ENCODE measurements at places on chromosomes 6 and 20.

DNA sequence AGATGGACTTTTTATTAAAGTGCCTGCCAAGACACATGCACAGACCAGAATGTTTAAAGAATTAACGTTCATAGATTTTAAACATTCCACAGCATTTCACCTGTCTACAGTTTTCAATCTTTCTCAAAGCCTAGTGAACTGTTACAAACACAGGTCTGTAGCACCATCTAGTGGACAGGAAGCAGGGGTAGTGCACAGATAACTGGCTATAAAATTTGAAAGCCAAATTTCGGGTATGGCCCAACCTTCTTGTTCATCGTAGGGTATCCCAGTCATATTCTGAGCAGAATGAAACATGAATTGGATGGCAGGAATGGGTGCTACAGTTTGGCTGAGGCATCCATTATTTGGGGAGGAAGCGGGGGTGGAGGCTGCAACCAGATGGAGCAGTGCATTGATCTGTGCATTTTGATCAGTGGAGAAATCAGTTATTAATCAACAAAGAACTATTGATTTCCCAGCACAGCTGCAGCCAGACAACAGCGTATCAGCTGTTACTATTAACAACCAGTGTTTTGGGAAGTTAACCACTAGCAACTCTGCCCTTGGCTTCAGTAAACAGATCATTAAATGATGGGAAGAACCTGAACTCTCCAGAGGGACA lies 56.1 kb upstream of the B3GAT2 start:
- peak; percentile 41 for DNase-seq

DNA sequence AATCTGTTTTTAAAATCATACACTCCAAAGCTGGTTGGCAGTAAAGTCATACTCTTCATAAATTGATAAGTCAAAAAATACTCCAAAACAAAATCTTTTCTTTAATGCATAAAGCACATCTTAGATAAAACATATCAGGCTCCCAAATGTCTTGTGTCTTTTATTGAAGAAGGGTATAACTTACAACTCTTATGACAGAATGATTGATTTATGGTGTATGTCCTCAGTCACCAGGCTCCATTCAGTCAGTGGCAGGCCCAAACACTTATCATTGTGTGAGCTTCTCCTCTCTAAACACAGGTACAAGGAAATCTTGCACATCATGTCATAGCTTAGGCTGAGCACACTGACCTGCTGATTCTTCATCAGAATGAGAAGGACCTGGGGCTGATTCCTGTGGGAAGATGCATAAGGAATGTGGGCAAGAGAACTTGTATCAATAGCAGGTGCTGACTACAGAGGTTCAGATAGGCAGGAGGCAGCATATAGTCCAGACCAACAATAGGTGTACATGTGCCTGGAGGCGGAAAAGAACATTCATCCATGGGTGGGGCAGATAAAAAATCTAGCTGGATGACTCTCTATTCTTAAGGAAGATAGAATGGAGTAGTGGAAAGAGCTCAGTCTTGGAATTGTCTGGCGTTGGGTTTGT lies 1.9 kb downstream of the CALHM5 start:
- no peak for DNase-seq

DNA sequence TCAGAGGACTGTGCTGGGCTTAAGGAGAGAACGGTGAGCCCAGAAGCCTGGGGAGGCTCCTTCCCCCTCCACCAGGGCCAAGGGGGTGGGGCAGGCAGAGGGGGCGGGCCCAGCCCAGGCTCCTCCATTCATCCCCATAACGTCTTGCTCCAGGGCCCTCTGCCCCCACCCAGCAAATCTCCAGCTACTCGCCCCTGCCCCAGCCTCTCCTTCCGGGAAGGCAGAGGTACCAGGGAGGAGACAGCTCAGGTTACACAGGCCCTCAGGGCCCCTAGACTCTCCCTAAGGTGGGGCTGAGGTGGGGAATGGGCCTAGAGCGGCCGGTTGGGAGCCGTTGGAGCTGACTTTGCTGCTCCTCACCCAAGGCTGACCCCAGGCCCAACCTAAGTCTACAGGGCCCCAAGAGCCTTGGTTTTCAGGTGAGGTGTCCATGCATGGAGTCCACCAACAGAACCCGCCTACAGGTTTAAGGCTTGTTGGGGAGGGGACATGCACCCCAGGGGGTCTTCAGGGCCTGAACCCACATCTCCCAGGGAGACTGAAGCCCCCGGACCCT lies 1.2 kb downstream of the LAMA5 start:
- DNase-seq: no peak

GRCh38 chr20:3900187-3900604 lies 11.0 kb downstream of the PANK2 start:
- DNase-seq: no peak

DNA sequence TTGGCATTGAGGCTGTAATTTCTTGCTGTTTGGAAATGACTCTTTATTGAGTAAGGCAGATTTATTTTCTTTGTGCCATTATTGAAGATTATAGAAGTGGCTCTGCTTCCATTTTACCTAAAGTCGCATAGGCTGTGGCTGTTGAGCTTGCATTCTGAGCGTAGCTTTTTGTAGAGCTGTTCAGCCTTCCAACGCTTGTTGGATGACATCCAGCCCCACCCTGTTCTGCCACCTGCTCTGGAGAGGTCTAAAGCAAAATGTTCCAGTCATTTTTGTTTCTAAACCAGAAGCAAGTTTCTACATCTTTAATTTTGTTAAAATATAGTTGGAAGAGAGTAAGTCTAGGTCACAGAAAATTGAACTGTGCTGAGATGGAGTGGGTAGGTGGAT lies 24.4 kb downstream of the UST start:
- DNase-seq: no peak

GRCh38 chr6:23454080-23454976 lies 671.7 kb upstream of the NRSN1 start:
- DNase-seq: no peak

DNA sequence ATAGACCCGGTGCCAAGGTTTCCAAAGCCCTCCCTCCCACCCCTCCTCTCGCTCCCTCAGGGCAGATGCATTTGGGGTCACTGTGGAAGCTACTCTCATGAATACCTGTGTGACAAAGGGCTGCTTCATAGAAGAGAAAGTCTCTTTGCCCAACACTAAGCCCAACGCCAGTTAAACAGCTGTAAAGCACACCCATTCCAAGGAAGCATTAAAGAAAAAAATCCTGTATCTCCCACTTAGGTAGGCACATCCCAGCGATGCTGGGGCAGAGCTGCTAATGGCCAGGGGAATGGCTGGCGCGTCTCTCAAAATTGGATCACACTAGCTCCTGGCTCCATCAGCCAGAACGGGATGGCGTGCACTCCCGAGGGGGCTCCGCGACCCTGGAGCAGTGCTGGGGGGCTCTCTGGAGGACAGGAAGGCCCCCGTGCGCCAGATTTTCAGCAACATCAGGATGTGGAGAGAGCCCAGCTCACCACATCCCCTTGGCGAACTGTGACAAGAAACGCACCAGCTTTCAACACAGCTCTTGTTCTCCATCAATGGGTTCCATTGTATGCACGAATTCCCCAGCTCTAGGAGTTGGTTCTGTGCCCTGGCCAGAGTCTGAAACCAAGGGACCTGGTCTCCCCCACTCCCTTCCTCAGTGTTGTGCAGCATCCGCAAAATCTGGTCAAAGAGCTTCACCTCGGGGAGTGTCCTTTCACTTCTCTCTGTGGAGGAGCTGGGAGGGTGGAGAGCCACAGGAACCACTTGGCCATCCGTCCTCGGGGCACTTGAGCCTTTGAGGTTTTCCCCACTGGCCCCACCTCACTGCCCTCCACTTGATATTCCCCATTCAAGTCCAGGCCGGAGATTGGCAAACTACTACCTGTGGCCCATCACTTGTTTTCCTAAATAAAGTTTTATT lies 74.1 kb downstream of the TFAP2C start:
- DNase-seq: peak; percentile 14

DNA sequence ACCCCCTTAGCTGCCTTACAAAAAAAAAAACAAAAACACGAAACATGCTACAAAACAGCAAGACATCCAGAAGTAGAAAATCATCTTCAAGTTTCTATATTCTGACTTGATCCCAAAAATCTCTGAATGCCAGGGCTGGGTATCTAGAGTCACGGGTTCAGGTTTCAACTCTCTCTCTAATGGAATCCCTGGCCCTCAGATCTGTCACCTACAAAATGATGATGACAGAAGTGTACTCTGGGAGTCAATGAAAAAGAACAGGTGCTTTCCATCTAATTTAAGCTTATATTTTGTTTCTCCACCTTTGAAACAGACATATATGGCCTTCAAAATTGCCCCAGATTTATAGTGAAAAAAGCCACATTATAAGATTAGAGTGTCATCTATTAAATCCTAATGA lies 18.3 kb downstream of the RTN4IP1 start:
- no peak for DNase-seq

DNA sequence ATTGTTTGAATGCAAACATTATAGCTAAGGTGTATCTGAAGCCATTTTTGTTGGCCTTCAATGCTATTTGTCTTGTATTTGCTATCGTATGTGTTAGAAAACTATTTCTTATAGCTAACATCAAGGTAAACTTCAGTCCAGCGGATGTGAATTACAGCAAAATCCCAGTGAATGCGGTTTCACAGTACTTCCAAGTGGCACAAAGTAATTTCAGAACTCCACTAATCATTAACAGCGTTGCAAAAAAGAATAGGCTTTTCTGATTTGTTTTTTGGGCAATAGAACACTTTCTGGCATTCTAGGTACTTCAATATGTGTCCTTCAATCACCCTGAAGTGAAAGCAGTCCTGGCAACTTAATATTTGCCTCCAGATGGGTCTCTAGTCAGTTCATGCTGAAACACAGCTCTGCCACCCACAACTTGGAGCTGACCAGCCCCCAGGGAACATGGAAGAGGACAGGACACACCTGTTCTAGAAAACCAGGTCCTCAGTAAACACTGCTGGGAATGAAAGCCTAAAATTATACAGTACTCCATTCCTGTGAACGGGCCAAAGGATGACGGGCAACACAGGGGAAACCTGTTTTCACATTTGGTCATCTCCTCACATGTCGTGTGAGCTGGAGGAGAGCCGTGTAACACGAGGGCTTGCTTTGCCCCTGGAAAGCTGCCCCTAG lies 9.7 kb upstream of the MRPS10 start:
- no peak for DNase-seq

- no peak for DNase-seq
Observed at GRCh38 chr6:95847061-95847460, 168.7 kb upstream of the FUT9 start.

DNA sequence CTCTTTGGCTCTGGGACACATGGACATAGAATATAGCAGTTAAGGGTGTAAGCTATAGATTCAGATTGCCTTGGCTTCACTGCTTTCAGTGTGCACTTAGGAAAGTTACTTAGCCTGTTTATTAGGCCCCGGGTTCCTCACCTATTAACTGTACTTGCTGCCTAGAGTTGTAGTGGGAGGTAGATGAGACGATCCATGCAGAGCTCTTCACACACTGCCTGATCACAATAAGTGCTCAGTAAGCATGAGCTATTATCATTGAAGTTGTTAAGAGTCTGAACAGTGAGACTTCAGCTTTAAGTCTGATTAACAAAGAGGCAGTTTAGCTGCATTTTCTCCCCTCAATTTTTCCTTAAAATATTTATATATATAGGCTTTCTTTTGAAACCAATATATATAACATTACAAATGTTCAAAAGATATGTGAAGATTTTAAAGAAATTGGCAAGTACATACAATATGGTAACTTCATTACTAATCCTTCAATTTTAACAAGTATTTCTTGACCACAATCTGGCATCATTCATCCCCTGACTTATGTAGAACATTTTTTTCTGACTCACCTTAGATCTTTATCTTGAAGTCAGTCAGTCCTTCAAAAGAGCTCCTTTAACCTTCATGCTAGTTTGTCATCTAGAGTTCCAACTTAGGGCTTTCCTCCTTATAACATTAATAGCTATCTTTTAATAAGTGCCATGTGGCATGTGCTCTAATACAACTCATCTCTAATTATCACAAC lies 20.5 kb upstream of the SUPT3H start:
- DNase-seq: no peak

DNA sequence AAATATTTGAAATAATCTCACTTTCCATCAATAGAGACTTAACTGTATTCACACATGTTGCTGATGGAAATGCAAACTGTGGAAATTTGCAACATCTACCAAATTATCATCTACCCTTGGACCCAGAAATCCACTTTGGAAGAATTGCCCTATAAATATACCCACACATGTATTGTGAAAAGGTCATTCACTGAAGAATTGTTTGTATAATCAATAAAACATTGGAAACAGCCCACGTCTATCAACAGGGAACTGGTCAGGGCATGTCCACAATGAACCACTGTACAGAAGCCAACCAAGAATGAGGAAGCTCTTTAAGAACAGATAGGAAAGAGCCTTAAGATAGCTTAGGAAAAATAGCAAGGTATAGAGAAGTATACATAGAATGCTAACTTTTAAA lies 36.2 kb downstream of the PXDC1 start:
- DNase-seq: no peak

DNA sequence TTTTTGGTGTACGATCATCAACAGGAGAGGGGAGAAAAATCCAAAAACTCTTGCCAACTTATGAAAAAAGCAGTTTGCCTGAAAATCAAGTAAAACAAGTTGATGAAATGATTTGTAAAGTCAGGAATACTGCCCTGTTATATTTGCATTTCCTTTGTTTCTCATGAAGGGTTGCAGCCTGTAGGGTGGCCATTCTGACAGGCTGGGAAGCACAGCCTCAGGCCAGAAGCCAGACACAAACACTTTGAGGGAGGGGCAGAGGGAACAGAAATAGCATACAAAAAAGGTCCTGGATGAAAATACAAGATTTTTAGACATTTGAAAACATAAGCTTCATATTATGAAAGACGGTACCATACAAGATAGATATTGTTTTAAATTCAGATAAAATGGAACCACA lies 109.8 kb downstream of the DTNBP1 start:
- DNase-seq: no peak

GRCh38 chr6:111757342-111757741 lies 115.9 kb downstream of the FYN start:
- no peak for DNase-seq

DNA sequence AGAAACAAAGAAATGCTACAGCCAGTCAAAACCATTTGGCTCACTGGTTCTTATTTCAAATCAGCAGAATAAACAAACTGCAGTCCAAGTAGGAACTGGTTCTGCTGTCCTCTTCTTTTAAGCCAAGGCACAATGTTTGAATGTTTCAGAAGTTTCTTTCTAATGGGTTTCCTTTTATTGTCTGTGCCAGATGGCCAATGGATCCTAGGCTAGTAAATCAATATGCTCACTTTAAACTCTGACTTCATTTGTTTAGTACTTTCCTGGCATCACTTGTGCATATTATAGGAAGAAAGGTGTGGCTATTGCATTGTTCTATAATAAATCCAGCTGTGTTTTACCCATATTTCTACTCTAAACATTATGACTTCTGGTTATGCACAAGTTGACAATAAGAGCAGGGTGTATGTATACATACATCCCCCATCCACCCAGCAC lies 99.7 kb upstream of the PLCB4 start:
- no peak for DNase-seq

GRCh38 chr6:14212020-14212419 lies 94.4 kb downstream of the CD83 start:
- DNase-seq: no peak

DNA sequence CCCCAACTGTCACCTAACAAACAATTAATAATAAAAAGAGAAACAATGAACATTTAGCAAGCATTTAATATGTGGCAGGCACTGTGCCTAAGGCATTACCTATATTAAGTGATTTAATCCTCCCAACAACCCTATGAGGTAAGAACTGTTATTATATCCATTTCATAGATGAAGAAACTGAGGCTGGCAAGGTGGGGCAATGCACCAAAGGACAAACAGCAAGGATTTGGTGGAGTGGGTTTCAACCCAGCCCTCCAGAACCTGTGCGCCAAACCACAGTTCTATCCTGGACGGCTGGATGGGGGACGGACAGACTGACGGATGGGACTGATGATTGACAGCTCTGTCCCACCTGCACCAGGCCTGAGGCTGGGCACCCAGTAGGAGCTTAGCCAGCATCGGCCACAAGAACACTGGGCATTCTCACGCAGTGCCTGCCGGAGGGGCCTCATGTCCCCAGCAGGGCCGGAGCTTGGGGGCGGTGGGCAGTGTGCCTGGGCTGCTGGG lies 24.6 kb downstream of the NOL4L start:
- no peak for DNase-seq
